Right ventricle myocardium superior (tissue), 1 donor: ENCODE measurements at places on chromosomes 6 and 20. TPM values are rescaled to one million over a fixed set of nuclear protein-coding genes. Genes with fewer than 3 reads are reported as not detected.

The RIPPLY2 gene
- total RNA-seq = not detected

The TP53TG5 gene
- 1.2 TPM for total RNA-seq

The NHLRC1 gene
- total RNA-seq = 1.2 TPM

- no peak for DNase-seq
Observed at GRCh38 chr6:164616917-164617524, 692.4 kb downstream of the C6orf118 start.

DNA sequence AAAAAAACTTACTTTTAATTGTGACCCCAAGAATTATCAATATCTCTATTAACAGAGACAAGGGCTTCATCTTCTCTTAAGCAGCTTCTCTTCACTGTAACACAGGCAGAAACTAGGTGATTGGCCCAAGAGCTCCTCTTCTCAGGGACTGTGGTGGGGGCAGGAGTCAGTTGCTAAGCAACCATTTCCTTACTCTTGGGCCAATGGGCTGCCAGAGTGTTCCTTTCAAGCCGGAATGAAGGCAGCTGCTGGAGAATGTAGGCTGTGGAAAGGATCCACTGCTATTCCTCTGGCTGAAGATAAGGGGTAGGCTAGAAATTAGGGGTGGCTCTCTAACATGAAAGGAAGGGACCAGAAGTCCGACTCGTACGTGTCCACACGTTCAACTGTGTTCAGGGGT lies at the start of gene SEL1L2:
Gene SEL1L2, minus strand, starts transcription at position 150 of the 400 bp plus-strand sequence. Its CDS starts 80 bp downstream, at position 70.
- no peak for DNase-seq

DNA sequence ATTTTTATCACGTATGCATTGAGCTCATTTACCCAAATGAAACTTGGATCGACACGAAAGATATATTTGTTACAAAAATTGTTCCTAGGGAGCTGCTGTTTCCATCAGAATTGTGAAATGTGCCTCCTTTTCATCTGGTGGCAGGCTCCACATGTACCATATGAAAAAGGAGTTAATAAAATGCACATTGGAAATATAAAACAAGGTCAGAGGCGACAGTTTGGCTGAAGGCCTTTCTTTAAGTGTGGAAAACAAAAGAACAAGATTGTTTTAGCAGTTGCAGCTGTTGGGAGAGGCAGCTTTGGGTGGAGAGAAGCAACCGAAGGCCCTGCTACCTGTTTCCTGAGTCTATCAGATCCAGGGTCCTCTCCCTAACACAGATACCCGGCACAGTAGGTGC lies 334.5 kb upstream of the NT5E start:
- DNase-seq = no peak
